A549 treated with DMSO at 1 μM for 4 hours (cell line): ENCODE measurements at places on chromosomes 2 and 18. TPM values are rescaled to one million over a fixed set of nuclear protein-coding genes. Genes with fewer than 3 reads are reported as not detected.

Gene DNER
- 5.6 to 9.1 TPM (median 6.7 TPM) in 5 replicates for total RNA-seq

Gene TLX2
- 0.14 to 0.43 TPM (median 0.25 TPM) in 5 replicates for total RNA-seq

Gene PDE1A
- total RNA-seq = 0.09 to 0.11 TPM (median 0.10 TPM) in 4 of 5 replicates, not detected in the other

Gene ATOH8
- 3.6 to 7.1 TPM (median 4.5 TPM) in 5 replicates for total RNA-seq

Gene THUMPD2
- total RNA-seq = 13.0 to 16.9 TPM (median 15.6 TPM) in 5 replicates
